Stimulated activated CD8-positive, alpha-beta memory T cell treated with anti-CD3 and anti-CD28 coated beads, Interleukin-4, amount 100 ng/mL, for 1 hour (primary cell): ENCODE measurements at places on chromosomes 16 and 17.

DNA sequence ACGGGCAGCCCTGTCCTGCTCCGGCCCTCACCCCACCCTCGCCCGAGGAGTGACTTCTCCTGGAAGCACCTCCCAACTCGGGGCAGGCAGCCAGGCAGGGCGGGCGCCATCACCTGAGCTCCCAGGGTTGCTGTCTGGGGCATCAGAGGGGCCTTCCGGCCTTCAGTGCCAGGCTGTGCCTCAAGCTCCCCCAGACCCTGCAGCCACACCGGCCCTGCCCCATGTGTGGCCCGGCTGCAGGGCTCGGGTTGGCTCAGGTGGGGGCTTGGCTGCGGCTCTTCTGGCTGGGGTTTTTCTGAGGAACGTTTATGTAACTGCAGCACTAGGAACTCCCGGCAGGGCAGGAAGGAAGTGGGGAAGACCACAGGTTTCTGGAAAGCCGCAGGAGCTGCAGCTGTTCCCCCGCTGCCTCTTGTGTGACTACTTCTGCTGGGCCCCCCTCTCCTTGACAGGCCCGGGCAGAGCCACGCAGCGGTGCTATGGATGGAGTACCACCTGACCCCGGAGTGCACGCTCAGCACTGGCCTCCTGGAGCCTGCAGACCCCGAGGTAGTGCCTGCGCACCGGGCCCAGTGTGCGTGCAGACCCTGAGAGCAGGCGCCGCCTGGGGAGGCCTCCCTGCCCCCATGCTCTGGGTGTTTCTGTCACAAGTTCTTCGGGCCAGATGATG, 45.6 kb downstream of the PRMT7 start:
- DNase-seq: peak; percentile 55

DNA sequence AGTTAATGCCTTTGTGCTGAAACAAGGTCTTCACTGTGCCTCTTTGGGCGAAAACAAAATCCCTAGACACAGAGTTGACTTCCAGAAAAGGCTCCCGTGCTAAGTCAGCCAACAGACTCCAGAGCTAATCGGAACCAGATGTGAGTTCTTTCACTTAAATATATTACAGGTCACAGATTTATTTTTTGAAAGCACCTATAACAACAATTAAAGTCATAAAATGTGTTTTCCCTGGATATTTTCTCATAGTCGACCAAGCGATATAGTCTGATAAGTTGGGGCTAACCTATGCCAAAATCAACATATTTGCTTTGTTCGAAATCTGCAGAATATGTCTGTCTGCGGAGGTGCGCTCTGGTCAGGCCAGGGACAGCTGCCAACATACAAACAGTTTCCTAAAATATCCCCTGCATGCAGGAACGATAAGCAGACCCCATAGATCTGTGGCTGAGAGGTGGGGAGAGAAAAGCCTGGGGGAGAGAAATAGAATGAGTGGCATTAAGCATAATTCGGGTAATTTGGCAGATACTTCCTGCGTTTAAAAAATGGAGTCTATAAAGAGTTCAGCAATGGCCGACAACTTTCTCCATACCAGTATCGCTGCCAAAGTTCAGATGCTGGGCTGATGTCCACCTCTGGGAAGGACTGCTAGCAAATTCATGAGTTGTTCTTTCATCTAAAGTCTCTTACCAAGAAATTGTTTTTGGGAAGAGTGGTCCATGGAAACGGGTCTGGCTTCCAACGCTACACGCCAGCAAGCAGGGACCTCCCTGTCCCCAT, 50.8 kb upstream of the MYH10 start:
- DNase-seq: no peak

GRCh38 chr16:71524566-71525553, 1.4 kb upstream of the CHST4 start:
- DNase-seq: no peak

DNA sequence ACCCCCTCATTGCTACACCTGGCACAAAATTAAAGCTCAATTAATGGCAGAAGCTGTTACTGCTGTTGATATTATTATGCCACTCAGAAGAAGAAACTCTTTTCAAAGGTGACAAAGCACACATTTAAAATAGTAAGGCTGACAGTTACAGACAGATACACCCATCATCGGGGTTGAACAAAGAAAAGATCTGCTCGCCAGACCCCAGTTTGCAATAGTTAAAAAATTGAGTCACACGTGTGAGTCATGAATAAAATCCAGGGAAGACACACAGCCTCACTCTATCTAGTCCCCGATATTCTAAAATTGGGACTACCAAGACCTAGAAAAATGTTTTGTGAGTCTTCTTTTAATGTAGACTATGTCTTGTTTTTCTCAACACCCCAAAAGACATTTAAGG, 330.0 kb upstream of the SOX9 start:
- DNase-seq: no peak

DNA sequence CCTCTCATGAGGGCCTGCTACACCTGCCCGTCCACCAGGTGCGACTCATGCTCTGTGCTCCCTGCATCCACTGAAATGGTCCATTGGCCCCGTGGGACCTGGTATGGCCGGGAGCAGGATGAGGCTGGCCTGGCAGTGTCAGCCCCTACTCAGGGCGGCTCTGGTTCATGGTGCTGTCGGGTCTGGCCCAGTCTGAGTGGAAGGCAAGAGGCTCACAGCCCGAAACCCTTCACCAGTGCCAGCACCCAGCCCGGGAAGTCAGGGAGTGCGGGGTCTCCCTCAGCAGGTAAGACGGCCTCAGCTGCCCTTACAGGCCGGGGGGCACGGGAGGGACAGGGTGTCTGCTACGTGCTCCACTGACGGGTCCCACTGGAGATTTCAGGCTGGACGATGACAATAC, 40.5 kb upstream of the RASD1 start:
- no peak for DNase-seq

DNA sequence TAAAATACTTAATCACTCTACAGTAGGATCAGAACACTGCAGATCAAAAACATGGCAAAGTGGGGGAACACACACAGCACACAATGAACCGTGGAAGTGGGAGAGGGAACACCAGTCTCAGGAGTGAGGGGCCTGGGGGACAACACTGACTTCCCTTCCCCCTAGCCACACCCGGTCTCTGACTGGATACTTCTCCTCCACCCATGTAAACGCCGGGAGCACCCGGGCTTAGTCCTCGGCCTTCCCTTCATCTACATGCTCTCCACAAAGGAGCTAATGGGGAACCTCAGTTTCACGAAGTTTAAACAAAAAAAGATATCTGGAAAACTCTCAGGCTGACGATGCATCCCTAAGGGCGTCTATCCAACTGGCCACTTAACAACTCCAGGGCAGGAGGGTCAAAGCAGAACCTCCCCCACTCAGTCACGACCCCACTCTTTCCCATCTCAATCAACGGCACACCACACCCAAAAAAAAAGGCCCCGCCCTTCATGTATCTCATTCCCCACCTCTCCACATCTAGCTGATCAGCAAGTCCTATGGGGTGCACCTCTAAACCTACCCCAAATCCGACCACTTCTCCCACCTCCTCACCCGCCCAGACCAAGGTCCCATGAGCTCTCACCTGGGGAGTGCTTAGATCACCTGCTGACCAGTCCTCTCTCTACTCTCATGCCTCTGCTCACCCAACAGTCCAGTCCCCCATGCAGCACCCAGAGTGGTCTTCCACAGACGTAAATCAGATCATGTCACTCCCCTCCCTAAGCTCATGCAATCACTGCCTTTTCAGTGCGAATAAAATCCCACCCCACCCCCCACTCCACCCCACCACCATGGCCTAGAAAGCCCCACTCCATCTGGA, 7.4 kb downstream of the ZDHHC7 start:
- DNase-seq: no peak

- no peak for DNase-seq
Measured at GRCh38 chr16:84712801-84713775, 13.3 kb downstream of the USP10 start.

DNA sequence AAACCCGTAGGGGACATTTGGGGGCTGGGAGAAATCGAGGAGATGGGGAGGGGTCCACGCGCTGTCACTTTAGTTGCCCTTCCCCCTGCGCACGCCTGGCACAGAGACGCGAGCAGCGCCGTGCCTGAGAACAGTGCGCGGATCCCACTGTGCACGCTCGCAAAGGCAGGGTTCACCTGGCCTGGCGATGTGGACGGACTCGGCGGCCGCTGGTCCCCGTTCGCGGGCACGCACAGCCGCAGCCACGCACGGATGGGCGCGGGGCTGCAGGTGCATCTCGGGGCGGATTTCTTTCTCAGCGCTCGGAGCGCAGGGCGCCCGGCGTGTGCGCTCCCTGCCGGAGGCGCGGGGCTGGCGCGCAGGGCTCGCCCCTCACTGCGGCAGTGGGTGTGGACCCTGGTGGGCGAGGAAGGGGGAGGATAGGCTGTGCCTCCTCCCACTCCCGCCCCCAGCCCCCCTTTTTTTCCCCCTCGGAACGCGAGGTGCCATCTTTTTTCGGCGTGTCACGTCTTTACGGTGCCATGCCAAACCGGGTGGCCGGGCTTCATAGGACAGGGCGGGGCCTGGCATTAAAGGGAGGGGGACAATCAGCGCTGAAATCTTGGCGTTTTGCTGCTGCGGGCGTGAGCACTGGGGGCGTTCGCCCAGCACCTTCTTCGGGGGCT, 1.1 kb downstream of the MAPT start:
- DNase-seq: no peak

GRCh38 chr16:22071331-22071910, 20.9 kb upstream of the VWA3A start:
- no peak for DNase-seq

DNA sequence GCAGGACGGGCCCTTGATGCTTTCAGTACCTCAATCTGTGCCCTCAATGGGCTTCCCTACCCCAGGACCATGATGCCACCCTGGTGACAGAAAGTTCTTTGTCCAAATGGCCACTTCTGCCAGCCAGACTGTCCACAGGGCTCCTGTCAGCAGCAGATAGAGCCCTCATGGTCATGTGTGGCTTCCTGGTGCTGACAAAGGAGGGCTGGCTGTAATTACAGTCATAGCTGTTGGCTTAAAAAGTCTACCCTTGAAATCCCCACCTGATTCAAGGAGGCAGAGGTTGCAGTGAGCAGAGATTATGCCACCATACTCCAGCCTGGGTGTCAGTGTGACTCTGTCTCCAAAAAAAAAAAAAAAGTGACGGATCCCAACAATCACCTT, 3.3 kb downstream of the TRPV2 start:
- no peak for DNase-seq

DNA sequence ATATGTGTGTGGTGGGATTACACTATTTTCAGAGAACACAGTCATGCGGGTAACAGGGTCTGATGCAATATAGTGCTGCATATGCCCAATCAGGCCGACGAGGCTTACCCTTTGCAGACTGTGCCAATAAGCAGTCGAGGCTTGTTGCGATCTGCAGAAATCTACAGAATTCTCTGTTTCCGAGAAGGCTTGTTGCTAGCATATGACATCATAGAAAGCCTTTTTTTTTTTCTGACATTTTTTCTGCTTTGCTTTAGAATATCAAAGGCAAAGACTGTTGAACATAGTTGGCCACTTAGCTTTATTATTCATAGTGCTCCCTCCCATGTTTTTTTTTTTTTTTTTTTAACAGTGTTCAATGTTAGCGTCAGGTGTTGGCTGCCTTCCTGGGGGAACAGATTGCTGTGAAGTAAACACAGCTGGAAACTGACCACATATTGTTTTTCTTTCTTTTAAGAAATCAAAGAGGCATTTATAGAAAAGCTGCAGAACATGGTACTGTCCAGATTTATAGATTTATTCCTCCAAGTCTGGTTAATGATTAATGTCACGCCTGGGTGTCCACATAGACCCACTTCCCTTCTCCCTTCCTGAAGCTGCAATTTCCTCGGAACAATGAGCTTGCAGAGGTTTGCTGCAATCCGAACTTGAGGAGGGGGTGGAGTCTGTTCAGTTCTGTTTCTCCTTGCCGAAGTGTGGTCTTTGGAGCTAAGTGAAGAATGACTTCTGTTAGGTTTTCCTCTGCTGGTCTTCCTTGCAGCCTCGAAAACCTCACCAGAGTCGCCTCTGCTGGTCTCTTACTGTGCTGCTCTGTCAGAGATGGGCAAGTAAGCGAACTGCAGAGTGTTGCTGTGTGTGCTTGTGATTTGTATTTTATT, 87.3 kb downstream of the MAP2K6 start:
- no peak for DNase-seq

DNA sequence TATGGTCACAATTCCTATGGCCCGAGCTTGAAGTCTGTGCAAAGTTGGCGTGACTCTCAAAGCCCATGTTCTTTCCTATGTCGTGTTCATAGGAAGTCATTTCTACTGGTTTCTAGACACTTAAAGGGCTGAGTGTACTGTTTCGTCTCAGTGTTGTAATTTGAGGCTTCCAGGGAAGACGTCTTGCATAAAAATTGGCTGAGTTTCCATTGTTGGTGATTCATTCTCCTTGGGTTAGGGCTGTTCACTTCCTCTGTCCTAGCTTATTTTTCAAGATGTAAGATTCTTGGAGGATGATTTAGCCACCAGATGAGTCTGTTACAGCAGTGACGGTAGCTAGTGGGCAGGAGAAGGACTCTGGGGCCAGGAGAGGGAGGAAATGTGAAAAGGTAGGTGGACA, 43.1 kb downstream of the PIK3R5 start:
- no peak for DNase-seq

DNA sequence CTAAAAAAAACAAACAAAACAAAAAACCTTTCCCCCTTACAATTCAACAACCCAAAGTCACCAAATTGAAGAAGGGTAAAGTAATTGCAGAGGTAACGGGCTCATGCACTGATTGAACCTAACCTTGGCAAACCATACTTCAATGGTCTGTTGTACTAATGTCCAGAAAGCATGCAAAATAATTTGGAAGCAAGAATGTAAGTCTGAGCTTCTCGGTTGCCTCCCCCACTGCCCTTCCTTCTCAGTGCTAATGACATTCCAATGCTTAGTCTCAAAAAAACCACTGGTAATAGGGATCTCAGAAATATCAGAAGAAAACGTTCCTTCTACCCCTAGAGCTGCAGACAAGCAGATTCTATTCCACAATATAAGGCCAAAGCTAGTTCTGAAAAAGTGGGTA, 15.8 kb downstream of the KRABD2 start:
- no peak for DNase-seq
